ENCODE measurements at places on chromosomes 4 and X.

GRCh38 chr4:114423582-114423981 is 175.0 kb upstream of the UGT8 start:
- H3K4me1 ChIP-seq = no peaks in the 10 kb centered on the region
- no peak for DNase-seq
- no peaks in the 10 kb centered on the region for H3K36me3 ChIP-seq
- H3K27ac ChIP-seq = no peak overlapping the region
- H3K27me3 ChIP-seq = no peaks in the 10 kb centered on the region
- H3K4me3 ChIP-seq = no peak overlapping the region

DNA sequence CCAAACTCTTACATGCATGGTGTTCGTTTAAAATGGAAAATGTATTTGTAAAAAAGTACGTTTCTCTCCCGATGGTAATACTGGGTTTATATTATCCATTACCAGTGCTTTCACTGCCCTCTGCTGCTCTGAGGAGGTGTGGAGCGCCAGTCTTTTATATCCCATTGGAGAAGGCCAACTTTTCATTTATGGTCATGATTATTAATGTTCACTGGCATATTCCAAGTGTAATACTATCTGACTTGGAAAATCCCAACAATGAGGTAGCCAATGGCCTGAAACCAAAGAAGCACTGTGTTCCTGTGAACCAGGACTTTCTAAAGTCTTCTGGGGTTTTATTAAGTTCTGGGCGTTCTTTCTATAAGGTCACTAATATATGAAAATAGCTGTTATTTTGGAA is 80.7 kb downstream of the SYNPO2 start:
- no peak for DNase-seq
- H3K27me3 ChIP-seq = peaks cover 3% of the 10 kb centered on the region
- H3K4me1 ChIP-seq = peaks cover 6% of the 10 kb centered on the region

GRCh38 chr4:105461221-105461620 is 12.6 kb downstream of the PPA2 start:
- H3K27ac ChIP-seq = no peak overlapping the region
- no peak for DNase-seq
- H3K36me3 ChIP-seq = peaks cover under 1% of the 10 kb centered on the region
- H3K27me3 ChIP-seq = no peaks in the 10 kb centered on the region

DNA sequence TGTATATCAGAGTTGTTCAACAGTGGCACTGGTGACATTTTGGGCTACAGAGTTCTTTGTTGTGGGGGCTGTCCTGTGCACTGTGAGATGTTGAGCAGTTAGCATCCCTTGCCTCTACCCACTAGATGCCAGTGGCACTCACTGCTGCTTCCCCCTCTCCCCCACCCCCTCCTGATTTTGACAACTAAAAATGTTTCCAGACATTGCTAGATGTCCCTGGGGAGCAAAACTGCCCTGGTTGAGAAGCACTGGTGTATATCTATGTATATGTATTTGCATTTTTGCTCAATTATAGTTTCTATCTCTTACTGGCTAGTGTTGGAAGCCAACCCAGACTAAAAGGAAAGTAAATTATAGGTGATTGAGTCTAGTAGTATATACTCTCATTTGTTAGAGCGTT is 2.4 kb downstream of the TMEM131L start:
- H3K36me3 ChIP-seq = peaks cover 70% of the 10 kb centered on the region
- peak overlapping the region; percentile 89 for H3K27ac ChIP-seq
- H3K4me1 ChIP-seq = peaks cover 71% of the 10 kb centered on the region
- no peaks in the 10 kb centered on the region for H3K27me3 ChIP-seq
- peak; percentile 75 for DNase-seq

- H3K36me3 ChIP-seq = no peaks in the 10 kb centered on the region
- no peaks in the 10 kb centered on the region for H3K27me3 ChIP-seq
- H3K4me3 ChIP-seq = no peak overlapping the region
- no peak for DNase-seq
- no peaks in the 10 kb centered on the region for H3K4me1 ChIP-seq
- no peak overlapping the region for H3K27ac ChIP-seq
These were observed 57.0 kb downstream of the SORBS2 start for GRCh38 chr4:185754961-185755360.

- no peak overlapping the region for H3K27ac ChIP-seq
- H3K36me3 ChIP-seq = no peaks in the 10 kb centered on the region
- no peak overlapping the region for H3K4me3 ChIP-seq
- no peaks in the 10 kb centered on the region for H3K27me3 ChIP-seq
These were observed 14.8 kb upstream of the ADGRG2 start for GRCh38 chrX:19137067-19137466.

GRCh38 chr4:5905714-5906113 is 12.8 kb upstream of the CRMP1 start:
- H3K27me3 ChIP-seq = peaks cover 5% of the 10 kb centered on the region
- no peaks in the 10 kb centered on the region for H3K4me1 ChIP-seq
- H3K4me3 ChIP-seq = no peak overlapping the region
- DNase-seq = no peak

DNA sequence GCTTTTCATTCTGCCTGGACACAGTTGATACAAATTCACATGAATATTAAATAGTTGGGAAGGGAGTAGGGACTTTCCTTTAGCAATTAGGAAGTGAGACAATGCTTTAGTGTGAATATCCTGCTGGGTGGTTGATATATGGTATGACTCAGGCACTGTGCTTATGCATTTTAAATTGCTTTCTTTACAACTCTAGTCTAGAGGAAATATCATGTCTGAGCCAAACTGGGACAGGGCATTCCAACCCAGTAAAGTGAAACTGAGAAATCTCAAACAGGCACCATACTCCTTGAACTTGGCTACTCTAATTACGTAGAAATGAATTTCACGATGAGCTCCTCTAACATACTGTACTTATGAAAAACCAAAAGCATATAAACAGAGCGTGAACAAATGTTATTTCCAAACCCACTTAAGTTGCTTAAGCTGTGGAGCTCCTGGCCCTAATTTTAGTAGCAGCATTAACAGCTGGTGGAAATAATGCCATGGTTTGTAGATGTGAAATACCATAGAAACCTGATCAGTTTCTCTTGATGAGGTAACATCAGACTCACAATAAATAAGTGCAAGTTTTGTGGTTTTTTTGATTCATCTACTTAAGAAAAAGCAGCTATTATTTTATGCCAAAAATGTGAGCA is 242.9 kb upstream of the GK2 start:
- H3K4me3 ChIP-seq = no peak overlapping the region
- H3K27ac ChIP-seq = no peak overlapping the region
- H3K4me1 ChIP-seq = no peaks in the 10 kb centered on the region
- H3K36me3 ChIP-seq = no peaks in the 10 kb centered on the region
- H3K27me3 ChIP-seq = no peaks in the 10 kb centered on the region

- H3K36me3 ChIP-seq = peaks cover 3% of the 10 kb centered on the region
- no peak overlapping the region for H3K4me3 ChIP-seq
- no peaks in the 10 kb centered on the region for H3K4me1 ChIP-seq
- no peaks in the 10 kb centered on the region for H3K27me3 ChIP-seq
These were observed 27.4 kb downstream of the KLF3 start for GRCh38 chr4:38691251-38692008.

- no peak for DNase-seq
- no peaks in the 10 kb centered on the region for H3K27me3 ChIP-seq
- H3K4me3 ChIP-seq = no peak overlapping the region
- H3K27ac ChIP-seq = no peak overlapping the region
- no peaks in the 10 kb centered on the region for H3K36me3 ChIP-seq
These were observed 29.7 kb downstream of the F9 start for GRCh38 chrX:139560221-139560620.

DNA sequence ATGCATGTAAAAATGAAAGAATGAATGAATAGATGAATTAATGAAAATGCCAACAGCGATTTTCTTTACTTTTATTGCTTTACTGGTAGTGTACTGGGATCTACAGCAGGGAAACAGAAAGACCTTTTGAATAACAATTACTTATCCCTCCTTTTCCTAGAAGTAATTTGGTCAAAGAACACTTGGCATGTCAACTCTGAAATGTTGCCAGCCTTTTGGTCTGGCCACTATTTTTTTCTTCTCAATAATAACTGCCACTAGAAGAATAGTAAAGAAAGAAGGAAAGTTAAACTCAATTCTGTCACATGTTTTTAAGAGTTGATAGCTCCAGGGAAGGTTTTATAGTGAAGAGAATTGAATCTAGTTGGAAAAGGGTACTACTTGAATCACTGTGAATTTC is 52.9 kb downstream of the EPHA5 start:
- H3K27ac ChIP-seq = no peak overlapping the region
- no peaks in the 10 kb centered on the region for H3K36me3 ChIP-seq
- H3K27me3 ChIP-seq = no peaks in the 10 kb centered on the region
- H3K4me1 ChIP-seq = no peaks in the 10 kb centered on the region
